D341Med (cell line): ENCODE measurements at places on chromosomes 13 and 19.

DNA sequence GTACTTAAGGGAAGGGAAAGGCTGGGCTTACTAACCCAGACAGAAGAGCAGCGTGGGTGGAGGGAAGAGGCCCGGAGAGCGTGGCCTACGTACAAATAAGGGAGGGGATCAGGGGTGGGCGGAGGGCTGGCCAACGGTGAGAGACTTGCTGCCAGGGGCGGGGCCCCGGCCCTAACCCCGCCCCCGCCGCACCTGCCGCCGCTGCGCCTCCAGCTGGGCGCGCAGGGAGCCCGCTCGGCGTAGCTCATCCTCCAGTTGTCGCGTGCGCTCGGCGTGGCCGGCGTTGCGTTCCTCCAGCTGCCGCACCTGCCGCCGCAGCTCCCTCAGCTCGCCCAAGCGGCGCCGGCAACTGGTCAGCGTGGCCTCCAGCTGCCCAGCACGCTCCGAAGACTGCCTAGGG is 5.7 kb downstream of the HOOK2 start:
- DNase-seq = no peak

DNA sequence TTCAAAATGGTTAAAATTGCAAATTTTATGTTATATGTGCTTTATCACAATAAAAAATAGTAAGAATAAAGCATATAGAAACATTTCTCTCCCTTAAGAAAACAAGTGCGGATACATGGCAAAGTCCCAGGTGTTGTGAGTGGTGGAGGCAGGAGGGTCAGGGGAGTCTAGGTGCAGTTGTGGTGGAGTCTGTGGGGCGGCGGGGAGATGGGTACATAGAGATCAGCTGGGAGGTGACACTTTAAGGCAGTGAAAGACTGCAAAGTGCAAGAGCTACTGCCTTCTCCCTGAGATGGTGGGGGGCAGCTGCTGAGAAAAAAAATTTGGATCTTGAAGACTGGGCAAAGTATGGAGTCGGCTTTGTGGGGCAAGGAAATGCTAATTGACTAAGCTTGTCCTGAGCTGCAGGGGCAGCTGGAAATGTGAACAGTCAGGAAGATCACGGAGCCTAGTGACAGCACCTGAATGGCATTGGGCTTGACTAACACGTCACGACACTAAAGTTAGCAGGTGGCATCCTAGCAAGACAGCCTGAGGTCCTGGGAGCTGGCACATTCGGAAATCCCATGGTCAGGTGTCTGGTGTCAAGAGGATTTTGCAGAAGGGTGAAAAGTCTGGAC is 72.9 kb upstream of the IRS2 start:
- no peak for DNase-seq

GRCh38 chr13:79197933-79198332 is 208.1 kb downstream of the RBM26 start:
- no peak for DNase-seq

DNA sequence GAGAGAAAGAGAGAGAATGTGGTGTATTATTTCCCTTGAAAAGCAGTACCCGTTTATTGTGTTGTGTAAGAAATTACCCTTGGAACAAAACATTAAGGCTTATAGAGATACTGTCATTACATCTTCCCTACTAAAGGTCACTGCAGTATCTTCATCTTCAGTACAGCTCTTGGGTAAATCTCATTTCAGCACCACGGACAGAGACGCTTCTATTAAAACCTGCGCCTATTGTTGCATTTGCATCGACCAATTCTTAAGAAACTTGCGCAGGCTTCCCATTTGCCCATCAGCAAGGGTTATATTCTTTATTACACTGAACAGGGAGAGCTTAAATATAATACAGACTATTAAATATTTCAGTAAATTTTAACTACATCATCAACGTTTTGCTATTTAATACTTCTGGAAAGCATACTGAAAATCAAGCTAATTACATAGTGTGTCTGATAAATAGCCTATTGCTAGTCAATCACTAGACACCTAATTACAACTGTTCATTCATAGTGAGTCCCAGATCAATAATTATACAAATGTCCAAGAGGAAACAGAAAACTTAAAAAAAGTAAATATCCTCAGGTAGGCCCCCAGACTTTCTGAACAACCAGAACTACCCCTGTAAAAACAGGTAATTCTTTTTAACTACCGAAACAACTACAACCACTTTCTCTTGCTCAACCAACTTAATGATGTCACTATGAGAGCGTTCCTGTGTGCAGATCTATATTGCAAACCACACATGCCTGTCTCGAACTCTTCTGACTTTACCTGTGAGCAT is 350.6 kb downstream of the LIG4 start:
- no peak for DNase-seq

DNA sequence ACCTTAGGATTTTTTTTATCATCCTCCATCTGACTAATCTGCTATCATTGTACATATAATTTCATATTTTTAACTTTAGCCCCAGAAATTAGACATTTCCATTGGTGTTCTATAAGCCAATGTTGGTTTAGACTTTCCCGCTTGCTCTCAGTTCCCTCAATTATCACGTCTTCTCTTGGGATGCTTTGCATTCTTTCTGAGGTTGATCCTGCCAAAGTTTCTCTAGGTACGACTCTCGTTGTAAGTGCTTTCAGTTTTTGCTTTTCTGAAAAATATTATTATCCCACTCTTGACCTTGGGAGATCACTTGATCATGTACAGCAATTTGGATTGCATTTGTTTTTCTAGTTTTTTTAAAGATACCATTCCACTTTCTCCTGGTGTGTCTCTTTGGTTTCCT is 270.2 kb downstream of the IRS2 start:
- DNase-seq = no peak

- peak; percentile 45 for DNase-seq
Measured at GRCh38 chr19:10379880-10380312, 476 bp downstream of the TYK2 start.

GRCh38 chr13:114219392-114219791 is 15.3 kb upstream of the CDC16 start:
- DNase-seq = no peak

DNA sequence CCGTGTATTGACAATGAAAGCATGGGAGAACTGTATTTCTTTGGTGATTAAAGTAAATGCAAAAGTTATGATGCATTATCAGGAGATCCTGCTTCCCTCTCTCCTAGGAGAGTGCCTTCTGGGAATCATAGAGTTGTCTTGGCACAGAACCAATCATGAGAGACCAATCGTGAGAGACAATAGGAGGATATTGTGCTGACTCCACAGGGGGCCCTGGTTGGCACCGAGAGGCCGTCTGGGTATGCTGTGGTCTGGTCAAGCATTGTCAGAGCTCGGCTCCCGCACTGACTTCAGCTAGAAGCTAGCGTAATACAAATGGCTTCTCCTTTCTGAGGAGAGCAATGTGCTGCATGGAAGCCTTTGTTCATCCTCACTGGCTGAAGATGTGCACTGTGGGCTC is 131.5 kb upstream of the GJB6 start:
- DNase-seq = no peak

DNA sequence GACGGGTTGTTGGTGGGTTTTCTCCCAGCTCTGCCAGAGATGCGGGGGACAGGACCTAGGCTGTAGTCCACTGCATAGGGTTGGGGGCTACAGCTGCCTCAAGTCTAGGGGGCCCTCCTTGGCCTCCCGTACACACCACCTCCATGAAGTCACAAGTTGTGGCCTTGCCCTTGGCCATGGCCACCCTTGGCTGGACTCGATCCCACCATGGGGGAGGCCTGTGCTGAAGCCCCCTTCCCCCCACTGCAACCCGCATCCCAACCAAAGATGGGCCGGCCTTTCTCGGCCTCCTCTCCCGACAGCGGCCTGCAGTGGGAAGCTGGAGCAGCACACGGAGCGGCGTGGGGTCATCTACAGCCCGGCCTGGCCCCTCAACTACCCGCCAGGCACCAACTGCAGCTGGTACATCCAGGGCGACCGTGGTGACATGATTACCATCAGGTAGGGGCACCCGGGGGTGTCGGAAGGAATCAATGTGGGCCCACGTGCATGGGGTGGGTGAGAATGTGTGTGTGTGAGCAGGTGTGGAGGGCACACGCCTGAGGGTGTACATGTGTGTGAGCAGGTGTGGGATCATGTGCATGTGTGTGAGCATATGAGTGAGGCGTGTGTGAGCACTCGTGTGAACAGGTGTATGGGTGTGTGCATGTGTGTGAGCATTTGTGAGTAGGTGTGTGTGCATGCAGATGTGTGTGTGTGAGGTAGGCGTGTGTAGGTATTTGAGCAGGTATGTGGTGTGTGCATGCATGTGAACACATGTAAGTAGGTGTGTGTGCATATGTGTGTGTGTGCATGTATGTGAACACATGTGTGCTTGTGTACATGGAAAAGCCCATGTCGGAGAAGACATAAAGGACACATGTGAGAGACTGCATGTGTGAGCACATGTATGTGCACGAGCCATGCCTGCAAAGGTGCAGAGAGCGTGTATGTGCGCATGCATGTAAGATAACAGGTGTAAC is 8.7 kb downstream of the LRP3 start:
- DNase-seq = peak; percentile 27

DNA sequence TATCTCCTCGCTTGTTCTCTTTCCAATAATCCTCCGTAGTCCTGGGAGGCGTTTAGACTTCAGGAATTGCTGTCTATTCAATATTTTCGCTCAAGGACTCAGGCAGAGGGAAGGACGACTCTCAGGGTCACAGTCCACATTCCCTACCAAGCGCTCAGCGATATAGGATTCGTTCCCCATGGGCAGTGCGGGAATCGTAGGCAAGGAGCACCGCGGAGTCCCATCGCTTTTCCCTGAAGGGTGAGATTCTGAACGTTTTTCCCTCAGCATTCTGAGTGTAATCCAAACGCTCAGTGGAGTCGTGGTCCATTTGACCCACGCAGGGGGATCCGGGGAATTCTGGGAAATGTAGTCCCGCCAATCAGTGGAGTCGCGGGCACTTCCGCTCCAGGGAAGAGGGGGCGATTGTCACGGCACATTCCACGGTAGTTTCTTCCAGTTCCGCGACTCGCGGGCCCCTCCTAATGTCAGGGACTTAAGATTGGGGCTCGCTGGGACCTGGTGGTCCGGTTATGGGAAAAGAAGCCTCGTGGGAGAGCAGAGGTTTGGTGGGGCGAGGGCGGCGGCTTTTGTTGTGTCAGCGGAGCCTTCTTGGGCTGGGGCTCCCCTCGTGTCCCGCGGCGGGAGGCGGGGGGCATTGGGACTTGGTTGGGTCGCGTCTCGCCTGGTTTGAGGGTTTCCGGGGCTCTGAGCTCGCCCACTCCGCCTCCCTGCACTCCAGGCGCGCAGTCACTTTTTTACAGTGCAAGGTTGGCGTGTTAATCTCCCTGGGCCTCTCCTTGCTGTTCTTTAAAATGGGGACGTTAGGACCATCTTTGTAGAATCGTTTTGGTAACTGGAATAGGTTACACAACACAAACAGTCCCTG is at the start of gene ZNF234:
TSS of gene ZNF234 (plus strand) at position 364 of the 868 bp plus-strand sequence. CDS start 3,079 bp downstream, outside the sequence.
- DNase-seq = peak; percentile 91

GRCh38 chr13:103157434-103158145 is 91.4 kb upstream of the SLC10A2 start:
- DNase-seq = no peak

GRCh38 chr13:113305208-113305607 is 8.2 kb downstream of the LAMP1 start:
- no peak for DNase-seq

- DNase-seq = peak; percentile 68
Measured at GRCh38 chr13:28636677-28637317, 22.1 kb upstream of the POMP start.

DNA sequence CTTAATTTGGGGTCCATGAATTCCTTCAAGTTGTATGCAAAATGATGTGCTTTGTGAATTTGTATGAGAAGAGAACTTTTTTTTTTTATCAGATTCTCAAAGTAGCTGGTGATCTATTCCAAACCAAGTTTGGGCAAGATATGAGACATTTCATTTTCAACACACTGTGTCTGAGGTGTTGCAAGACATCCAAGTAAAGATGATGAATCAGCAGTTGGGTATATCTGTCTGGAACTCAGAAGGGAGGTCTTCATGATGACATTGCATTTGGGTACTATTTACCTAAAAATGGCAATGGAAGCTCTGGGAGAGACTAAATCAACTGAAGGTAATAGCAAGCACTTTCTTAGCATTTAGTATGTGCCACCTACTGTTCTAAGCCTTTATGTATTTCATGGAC is 2.8 kb downstream of the FAM124A start:
- DNase-seq = no peak

- no peak for DNase-seq
Measured at GRCh38 chr13:41699759-41700158, 242.4 kb downstream of the RGCC start.

DNA sequence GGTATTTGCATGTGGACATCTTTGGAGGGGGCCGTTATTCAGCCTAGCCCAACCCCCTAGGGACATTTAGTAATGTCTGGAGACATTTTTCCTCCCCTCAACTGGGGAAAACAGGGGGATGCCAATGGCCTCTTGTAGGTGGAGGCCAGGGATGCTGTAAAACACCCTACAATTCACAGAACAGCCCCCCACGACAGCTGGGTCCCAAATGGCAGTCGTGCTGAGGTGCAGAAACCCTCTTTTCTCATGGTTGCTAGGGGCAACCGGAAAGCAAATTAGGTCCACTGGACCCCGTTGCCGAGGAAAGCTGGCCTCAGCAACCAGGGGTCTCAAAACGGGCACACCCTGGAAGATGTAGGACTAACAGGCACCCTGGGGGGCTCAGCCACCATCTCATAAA is 14.6 kb downstream of the TMEM150B start:
- no peak for DNase-seq

- DNase-seq = no peak
Measured at GRCh38 chr19:1522061-1522460, 1.8 kb upstream of the PLK5 start.

DNA sequence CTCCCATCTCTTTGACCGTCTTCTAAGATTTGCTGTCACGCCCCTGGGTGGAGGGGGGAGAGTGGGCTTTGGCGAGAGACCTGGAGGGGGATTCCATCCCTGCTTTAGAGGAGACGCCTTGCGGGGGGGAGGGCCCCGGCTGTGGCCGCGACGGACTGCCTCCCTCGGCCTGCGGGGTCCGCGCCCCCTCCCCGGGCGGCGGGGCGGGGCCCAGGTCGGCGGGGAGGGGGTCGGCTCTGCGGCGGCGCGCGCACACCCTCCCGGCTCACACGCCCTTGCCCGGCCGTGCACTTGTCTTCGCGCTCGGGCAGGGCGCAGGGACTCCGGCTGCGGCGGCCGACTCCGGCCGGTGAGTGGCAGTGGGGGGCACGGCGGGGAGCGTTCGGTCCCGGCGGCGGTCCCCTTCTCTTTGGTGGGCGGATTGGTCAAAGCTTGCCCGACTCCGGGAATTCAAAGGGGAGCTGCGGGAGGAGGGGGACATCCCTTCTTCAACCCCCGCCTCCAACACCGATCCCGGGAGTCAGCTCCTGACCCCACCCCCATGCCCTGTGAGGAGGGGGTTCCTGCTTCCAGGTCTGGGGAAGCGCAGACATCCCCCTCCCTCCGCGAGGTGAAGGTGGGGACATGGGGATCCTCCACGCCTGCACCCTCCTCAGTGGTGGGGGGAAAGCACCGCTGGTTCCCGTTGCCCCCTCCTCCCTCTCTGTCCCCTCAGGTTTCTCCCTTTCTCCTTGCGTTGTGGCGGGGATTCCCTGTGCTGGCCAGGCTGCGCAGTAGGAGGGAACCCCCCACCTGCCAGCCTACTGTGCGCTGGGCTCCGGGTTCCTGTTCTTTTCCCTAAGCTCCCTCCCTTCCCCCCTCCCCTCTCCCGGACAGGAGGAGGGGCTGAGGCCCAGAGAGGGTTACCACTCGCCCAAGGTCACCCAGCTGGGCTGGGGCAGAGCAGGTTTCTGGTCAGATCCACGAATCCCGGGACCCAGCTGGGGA is 14.6 kb upstream of the KCNN1 start:
- DNase-seq = peak; percentile 67
